ENCODE measurements at places on chromosomes 2 and 18.

DNA sequence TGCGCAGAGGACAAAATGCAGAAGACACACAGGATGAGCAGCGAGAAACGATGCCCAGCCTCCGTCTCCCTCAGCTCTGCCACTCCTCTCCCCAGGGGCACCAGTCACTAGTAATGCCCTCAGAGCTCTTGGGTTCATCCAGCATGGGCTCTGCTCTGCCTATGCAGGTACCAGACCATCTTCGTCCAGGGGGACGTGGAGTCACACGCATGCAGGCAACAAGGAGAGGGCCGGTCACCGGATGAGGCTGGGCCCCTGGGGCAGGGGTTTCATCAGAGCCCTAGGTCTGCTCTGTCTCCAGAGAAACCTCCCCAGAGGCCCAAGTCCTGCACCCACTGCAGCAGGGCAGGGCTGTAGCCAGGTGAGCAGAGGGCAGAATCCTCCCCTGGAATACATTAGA is 23.9 kb downstream of the RAB31 start:
- no peak for DNase-seq

- no peak for DNase-seq
Observed at GRCh38 chr2:85669549-85669948, 1.6 kb upstream of the SFTPB start.

- no peak for DNase-seq
Observed at GRCh38 chr18:8051453-8051852, 484.3 kb downstream of the PTPRM start.

DNA sequence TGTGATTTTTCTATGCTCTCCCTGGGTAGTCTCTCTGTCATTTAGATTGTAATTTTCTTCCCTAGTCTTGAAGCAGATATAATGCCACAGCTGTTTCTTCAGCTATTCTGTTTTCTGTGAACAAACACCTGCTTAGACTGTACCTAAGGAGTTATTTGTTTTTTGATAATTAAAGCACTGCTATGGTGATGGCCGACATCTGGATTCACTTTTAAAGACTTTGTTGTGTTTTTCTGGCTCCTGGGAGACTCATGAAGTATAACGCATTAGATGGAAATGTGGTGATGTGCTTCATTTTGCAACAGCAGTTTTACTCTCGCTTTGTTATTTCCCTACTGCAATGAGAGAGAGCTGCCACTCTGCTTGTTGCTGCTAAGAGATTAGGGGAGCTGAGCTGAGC is 15.7 kb upstream of the C2orf69 start:
- DNase-seq, result no peak

GRCh38 chr2:235218486-235218907 is 266.7 kb downstream of the SH3BP4 start:
- DNase-seq, result no peak

GRCh38 chr2:206230060-206230762 is 44.3 kb upstream of the ZDBF2 start:
- DNase-seq, result no peak

DNA sequence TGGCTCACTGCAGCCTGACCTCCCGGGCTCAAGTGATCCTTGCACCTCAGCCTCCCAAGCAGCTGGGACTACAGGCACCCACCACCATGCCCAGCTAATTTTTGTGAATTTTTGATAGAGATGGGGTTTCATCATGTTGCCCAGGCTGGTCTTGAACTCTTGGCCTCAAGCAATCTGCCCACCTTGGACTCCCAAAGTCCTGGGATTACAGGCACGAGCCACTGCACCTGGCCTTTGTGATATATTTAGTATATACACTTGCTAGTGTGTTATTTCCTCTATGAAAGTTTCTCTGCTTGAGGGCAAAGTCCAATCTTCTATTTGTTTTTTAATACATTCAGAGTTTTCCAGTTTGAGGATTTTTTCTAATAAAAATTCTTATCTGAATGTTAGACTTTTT is 119.3 kb downstream of the GALNT3 start:
- DNase-seq, result no peak

All from activated T-cell treated with anti-CD3 and anti-CD28 coated beads, Interleukin-2, amount 50 U/mL, for 24 hours (primary cell).